ENCODE measurements at places on chromosomes 1 and 21.
A peak's percentile ranks its signal among the peaks of the same experiment; 100 is the strongest.

GRCh38 chr1:64421377-64421776 is 48.6 kb upstream of the CACHD1 start:
- DNase-seq: peak; percentile 46

- DNase-seq: peak; percentile 35
Measured at GRCh38 chr1:43293176-43293575, 7.6 kb upstream of the TIE1 start.

- DNase-seq: no peak
Measured at GRCh38 chr1:12129624-12130023, 37.2 kb upstream of the TNFRSF1B start.

GRCh38 chr1:78607334-78607927 is 12.8 kb upstream of the IFI44L start:
- peak; percentile 49 for DNase-seq

DNA sequence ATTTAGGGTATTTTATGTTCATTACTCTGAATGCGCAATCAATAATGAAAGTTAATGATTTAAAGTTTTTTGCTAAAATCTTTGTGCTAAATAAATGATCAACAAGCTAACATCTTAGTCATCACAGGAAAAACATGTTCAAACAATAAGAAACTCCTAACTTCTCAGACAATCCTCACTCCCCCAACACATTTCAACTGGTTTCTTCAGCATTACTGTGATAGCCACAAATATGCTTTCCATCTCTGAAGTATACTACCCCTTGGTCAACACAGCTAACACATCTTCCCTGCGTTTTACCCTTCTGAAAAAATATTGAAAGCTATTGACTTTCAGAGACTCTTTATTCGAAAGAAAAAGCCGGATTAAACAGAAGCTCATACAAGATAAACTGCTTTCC is 85.8 kb downstream of the ZNF644 start:
- no peak for DNase-seq

Measured in kidney tubule cell (primary cell).